HuH-7.5 (cell line): ENCODE measurements at places on chromosomes 1 and 21.

- peak; percentile 27 for DNase-seq
Measured at GRCh38 chr1:47477595-47478080, 39.8 kb downstream of the FOXD2 start.

DNA sequence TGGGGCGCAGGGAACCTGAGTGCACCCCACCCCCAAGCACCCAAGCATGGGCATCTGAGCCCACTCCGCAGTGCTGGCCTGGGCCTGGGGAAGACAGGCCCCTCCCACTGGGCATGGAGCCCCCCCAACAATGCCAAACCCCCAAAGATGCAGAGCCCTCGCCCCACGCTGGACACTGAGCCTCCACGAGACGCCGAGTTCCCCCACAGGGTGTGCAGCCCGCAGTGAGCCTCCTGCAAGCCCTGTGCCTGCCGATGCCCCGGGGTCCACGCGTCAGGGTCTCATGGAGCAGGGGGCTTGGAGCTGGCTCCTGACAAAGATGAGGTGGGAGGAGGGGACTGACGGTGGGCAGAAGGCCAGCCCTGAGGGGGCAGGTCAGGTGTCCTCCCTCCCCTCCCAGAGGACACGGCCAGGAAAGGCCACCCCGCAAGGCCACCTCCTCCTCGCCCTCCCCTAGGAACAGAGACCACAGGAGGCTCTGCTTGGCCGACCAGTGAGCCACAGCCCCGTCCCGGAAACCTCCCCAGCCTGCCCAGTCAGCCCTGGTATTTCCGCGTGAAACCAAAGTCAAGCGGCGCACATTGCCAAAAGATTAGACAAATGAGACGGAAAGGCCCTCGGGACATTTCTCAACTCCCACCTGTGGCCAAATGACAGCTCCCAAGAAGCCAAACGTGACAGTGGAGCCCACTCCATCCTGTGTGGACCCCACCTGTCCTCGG lies 33.4 kb downstream of the MEGF6 start:
- no peak for DNase-seq

GRCh38 chr1:54239631-54240031 lies 39.7 kb downstream of the MRPL37 start:
- no peak for DNase-seq

- peak; percentile 73 for DNase-seq
Measured at GRCh38 chr1:12528021-12528852, 89.8 kb downstream of the DHRS3 start.

DNA sequence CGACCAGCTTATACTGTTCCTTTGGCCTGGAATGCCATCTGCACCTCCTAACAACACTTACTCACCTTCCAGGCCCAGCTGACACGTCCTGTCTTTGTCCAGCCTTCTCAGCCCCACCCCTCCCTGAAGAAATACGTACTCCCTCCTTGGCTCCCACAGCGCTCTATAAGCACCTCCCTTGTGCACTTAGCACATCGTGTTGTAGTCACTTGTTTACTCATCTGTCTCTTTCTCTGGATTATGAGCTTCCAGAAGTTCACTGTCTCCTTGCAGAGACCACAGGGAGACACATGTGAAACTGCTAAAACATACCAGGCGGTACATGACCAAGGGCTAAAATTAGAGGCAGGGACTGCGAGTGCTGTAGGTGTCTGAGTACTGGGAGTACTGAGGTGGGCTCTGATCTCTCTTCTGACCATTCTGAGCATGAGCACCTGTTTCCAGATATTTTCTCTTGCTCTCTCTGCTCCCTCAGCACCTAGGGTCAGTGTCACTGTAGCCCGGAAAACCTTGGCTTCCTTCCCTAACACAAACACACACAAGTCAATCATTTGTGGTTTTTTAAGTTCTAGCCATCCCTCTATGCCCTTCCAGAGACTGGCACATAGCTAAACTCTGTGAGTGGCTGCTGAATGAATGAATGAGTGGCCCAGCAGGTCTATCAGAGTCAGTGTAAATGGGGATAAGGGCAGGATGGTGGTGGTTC lies 5.1 kb downstream of the DCST1 start:
- DNase-seq = no peak

GRCh38 chr1:30562559-30562958 lies 160.8 kb downstream of the MATN1 start:
- DNase-seq = no peak

DNA sequence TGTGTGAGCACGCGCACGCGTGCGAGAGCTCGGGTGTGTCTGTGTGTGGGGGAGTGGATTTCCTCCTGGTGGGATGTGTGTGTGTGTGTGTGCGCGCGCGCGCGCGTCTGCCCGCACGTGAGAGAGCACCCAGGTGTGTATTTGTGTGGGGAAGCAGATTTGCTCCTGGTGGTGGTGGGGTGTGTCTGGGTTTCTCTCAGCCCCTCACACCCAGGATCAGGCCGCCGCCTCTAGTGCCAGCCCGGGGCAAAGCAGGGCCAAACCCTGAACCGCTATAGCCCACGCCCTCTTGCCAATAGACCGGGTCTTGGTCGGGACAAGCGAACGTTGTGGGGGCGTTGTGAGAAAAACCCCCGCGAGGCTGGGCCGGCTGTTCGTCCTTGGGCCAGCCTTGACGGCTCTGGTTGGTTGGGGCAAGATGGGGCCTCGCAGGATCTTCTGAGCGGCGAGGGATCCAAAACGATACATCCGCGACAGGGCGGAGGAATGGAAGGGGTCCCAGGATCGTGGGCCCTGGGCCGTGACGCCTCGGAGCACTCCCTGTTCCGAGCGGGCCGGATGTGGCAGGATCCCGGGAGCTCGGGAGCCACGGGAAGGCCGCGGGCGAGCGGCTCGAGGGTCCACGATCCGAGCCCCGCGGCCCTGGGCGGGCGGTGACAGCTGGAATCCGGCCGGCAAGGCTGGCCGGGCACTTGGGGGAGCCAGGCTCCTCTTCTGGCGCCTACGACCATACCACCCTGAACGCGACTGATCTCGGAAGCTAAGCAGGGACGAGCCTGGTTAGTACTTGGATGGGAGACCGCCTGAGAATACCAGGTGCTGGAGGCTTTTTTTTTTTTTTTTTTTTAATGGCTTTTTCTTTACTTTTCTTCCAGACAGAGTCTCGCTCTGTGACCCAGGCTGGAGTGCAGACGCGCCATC lies 68.2 kb downstream of the RNF187 start:
- DNase-seq = peak; percentile 14

GRCh38 chr1:211305044-211305443 lies 21.6 kb upstream of the TRAF5 start:
- DNase-seq = no peak

DNA sequence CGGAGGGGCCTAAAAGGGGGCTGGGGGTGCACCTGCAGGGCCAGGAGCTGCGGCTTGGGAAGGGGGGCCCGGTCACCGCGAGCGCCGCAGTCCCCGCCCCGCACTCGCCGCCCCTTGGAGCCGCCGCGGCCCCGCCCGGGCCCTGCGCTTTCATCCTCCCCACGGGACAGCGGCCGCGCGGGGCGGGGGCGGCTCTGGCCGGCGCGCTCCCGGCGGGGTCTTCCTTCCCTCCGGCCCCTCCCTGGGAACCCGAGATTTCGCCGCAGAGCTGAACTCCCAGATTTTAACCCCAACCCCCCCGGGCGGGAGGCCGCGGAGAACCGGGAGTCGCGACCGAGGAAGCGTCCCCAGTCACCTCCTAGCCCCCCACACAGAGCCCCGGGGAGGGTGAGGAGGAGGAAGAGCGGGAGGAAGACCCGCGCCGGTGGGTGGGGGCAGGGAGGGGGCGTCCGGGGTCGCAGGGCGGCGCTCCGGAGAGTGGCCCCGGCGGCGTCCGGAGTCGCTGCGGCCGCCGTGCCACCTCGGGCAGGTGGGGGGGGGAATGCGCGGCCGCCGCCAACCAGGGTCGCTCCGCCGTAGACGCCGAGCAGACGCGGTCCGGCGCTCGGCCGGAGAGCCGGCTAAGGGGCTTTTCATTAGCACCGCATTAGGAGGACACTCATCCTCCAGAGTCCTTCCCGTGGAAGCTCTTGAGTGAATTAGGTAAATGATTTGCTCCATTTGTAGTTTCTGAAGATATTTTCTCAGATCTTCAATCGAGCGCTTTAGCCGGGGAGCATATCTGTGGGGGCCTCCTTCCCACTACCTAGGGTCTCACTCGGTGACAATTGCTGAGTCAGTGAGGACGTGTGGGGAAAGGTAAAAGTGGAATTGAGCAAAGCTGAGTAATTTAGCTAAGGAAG lies 31.6 kb upstream of the NFIA start:
- DNase-seq = no peak

- no peak for DNase-seq
Measured at GRCh38 chr1:66395202-66396061, 138.5 kb upstream of the SGIP1 start.

DNA sequence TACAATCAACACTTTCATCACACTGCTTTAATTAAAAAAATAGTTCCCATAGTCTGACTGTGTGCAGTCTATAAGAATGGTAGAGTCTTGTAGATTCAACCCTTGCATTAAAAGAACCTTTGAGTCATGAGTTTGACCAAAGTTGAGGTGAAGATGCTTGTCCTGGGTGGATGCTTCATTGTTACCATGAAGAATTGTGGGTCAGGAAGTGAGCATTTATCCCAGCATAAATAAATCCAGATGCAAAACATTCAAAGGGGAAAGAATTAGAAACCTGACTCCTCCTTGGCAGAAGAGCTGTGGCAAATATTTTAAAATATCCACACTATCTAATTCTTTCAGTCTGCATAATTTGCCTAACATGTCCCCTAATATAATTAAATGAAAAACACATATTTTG lies 72.9 kb upstream of the SPAG17 start:
- DNase-seq = no peak

GRCh38 chr21:19236209-19236608 lies 832.6 kb upstream of the TMPRSS15 start:
- no peak for DNase-seq

DNA sequence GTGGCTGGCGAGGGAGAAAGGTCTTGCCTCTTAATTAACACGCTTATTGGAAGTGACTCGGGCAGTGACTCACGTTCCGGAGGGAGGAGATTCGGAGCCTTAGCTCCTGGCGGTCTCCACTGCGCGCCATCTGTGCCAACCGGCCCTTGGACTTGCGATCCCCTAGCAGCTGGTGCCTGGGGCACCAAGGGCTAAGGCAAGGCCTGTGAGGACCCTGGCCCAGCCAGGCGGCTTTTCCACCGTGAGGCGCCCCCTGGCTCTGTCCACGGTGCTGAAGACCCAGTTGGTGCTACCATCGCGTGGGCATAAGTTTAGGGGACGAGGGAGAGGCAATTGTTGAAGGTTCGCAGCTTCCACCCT lies 1.3 kb upstream of the SYT6 start:
- DNase-seq = no peak

DNA sequence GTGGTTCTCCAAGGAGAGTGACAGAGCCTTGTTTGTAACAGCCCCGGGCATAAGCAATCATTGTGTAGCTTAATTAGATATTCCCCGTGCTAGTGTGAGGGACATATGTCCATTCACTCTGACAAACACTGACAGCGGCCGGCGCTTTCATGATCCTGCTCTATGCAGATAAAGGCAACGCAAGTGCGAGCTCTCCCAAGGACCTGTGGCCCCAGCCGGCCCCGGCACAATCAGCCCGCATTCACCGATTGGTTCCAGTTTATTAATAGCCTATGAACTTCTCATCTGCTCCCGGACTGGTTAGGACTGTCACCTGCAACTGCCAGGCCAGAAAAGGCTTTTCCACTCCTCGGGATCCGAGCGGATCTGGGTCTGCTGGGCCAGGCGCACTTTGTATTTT lies 18.0 kb upstream of the OLIG1 start:
- DNase-seq = no peak

GRCh38 chr1:1371746-1372711 lies 3.0 kb downstream of the AURKAIP1 start:
- DNase-seq = peak; percentile 90

DNA sequence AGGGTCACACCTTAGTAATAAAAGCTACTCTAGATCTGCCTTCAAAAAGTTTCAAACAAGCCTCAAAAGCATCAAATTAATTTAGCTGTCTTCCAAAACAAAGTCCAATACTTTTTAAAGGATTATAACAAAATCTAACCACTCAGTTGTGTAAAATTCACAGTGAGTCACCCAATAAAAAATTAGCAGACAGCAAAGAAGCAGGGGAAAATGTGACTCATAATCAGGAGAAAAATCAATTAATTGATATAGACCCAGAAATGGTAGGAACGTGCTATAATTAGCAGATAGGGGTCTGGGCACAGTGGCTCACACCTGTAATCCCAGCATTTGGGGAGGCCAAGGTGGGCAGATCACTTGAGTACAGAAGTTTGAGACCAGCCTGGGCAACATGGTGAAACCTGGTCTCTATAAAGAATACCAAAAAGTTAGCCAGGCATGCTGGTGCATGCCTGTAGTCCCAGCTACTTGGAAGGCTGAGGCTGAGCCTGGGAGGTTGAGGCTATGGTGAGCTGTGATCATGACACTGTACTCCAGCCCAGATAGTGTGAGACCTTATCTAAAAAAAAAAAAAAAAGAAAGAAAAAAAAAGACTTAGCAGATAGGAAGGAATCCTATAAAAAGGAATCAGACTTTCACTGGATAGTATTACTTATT lies 8.1 kb upstream of the MYOG start:
- DNase-seq = no peak

- DNase-seq = no peak
Measured at GRCh38 chr1:80892539-80892938, 908.2 kb upstream of the ADGRL2 start.

- no peak for DNase-seq
Measured at GRCh38 chr21:35438643-35439404, 389.7 kb upstream of the RUNX1 start.

DNA sequence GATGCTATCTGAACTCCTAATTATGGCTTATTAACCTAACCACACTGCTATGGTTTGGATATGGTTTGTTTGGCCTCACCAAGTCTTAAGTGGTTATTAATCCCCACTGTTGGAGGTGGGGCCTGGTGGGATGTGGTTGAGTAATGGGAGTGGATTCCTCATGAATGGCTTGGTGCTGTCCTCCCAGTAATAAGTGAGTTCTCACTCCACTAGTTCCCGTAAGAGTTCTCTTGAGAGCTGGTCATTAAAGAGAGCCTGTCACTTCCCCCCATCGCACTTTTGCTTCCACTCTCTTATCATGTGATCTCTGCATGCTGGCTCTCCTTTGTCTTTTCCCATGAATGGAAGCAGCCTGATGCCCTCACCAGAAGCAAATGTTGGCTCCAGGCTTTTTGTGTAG lies 328.8 kb downstream of the PLA2G4A start:
- no peak for DNase-seq

- no peak for DNase-seq
Measured at GRCh38 chr1:205923651-205924459, 19.4 kb downstream of the SLC26A9 start.
